ENCODE measurements at places on chromosomes 12 and 14.

DNA sequence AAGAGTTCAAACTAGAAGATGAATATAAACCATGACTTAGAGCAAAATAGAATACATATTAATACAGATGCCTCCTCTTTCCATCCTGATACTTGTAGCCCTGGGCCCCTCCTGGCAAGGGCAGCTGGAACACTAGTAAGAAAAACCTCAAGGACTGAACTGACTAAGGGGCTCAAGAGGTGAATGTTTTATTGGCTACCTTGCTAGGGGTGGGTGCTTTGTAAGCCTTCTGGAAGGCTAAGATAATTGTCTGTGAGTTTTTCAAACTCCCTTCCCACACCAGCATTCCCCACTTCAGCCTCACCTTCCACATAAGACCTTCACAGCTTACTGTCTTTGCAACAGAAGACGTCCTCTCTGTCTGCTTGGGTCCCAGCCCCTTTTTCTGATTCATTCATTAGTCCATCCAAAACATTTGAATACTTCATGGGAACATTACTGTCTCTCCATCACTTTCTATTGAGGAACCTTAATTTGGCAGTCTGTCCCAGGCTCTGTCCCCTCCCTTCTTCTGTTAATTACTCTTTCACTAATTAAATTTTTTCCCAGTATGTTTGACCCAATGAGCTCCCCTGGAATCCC, 1.1 kb upstream of the MARCHF9 start:
- no peak overlapping the region for H3K4me3 ChIP-seq
- peaks cover 38% of the 10 kb centered on the region for H3K4me1 ChIP-seq
- no peaks in the 10 kb centered on the region for H3K27me3 ChIP-seq

- no peak for DNase-seq
- H3K4me3 ChIP-seq = no peak overlapping the region
- no peak overlapping the region for H3K27ac ChIP-seq
- H3K27me3 ChIP-seq = no peaks in the 10 kb centered on the region
- H3K4me1 ChIP-seq = no peaks in the 10 kb centered on the region
- H3K36me3 ChIP-seq = no peaks in the 10 kb centered on the region
Measured at GRCh38 chr12:3220382-3221321, 143.5 kb downstream of the TSPAN9 start.

- no peaks in the 10 kb centered on the region for H3K36me3 ChIP-seq
- no peak overlapping the region for H3K27ac ChIP-seq
Measured at GRCh38 chr14:61466249-61466904, 145.0 kb downstream of the PRKCH start.

GRCh38 chr12:66352197-66352596, 49.9 kb downstream of the HELB start:
- H3K4me3 ChIP-seq = no peak overlapping the region
- H3K4me1 ChIP-seq = no peaks in the 10 kb centered on the region
- no peak for DNase-seq

GRCh38 chr12:2290091-2290490, 237.3 kb downstream of the CACNA1C start:
- DNase-seq = no peak
- peak overlapping the region; percentile 2 for H3K27ac ChIP-seq
- no peaks in the 10 kb centered on the region for H3K36me3 ChIP-seq
- no peak overlapping the region for H3K4me3 ChIP-seq
- no peaks in the 10 kb centered on the region for H3K27me3 ChIP-seq

DNA sequence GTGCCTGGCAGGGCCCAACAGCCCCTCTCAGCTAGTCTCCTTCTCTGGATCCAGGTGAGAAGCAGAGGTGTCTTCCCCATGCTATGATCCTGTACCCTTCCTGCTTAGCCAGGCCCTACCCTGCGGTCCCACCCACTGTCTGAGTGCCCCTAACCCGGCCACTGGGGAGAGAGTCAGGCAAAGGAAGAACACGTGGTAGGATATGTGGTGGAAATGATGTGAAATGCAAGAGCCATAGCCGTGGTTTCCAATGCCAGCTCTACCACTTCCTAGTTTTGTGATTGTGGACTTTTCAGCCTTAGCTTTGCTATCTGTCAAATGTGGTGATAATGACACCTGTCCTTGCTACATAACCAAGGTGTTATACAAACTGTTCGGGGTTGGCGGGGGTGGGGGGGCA, 15.8 kb downstream of the KRT2 start:
- no peak overlapping the region for H3K4me3 ChIP-seq
- H3K36me3 ChIP-seq = no peaks in the 10 kb centered on the region
- H3K27me3 ChIP-seq = peaks cover 7% of the 10 kb centered on the region
- DNase-seq = no peak
- H3K4me1 ChIP-seq = no peaks in the 10 kb centered on the region

DNA sequence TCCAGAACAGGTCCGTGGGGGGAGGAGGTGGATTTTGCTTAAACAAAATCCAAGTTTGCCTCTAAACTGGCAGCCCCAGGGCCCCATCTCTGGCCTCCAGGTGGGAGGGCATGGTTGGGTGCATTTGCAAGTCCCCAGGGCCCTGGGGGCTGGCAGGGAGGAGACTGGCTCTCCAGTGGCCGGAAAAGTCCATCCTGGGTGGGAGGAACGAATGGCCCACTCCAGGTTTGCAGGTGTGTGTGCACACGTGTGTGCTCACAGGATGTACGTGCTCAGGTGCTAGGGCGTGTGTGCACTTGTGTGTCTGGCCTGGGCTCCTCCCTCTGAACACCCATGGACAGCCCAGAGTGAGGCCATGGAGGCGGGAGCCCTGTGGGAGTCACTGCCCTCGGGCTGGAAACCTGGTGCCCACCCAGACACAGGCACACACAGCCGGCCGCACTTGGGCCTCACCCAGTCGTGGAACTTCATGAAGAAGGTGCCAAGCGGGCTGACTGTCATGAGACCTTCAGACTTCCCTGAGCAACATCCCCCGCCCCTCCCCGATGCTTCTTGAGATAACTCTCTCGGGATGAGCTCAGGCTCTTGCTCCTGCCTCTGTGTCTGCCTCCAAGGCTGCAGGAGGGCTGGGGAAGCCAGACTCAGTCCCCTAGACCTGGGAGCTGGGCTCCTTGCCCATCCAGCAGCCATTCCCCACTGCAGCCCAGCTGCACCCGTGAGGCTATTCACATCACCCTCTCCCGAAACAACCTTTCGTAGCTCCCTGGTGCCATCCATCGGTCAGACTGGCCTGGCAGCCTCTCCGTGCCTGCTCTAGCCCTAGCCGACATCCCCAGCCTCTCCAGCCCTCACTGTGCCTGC, 9.4 kb downstream of the AHNAK2 start:
- H3K27ac ChIP-seq = peak overlapping the region; percentile 92
- H3K4me3 ChIP-seq = no peak overlapping the region
- peaks cover 30% of the 10 kb centered on the region for H3K4me1 ChIP-seq
- peaks cover 30% of the 10 kb centered on the region for H3K27me3 ChIP-seq
- no peak for DNase-seq

GRCh38 chr12:130992448-130992847, 38.7 kb downstream of the ADGRD1 start:
- no peak overlapping the region for H3K4me3 ChIP-seq
- no peak for DNase-seq
- H3K27ac ChIP-seq = no peak overlapping the region
- H3K4me1 ChIP-seq = no peaks in the 10 kb centered on the region
- H3K27me3 ChIP-seq = no peaks in the 10 kb centered on the region
- H3K36me3 ChIP-seq = no peaks in the 10 kb centered on the region

DNA sequence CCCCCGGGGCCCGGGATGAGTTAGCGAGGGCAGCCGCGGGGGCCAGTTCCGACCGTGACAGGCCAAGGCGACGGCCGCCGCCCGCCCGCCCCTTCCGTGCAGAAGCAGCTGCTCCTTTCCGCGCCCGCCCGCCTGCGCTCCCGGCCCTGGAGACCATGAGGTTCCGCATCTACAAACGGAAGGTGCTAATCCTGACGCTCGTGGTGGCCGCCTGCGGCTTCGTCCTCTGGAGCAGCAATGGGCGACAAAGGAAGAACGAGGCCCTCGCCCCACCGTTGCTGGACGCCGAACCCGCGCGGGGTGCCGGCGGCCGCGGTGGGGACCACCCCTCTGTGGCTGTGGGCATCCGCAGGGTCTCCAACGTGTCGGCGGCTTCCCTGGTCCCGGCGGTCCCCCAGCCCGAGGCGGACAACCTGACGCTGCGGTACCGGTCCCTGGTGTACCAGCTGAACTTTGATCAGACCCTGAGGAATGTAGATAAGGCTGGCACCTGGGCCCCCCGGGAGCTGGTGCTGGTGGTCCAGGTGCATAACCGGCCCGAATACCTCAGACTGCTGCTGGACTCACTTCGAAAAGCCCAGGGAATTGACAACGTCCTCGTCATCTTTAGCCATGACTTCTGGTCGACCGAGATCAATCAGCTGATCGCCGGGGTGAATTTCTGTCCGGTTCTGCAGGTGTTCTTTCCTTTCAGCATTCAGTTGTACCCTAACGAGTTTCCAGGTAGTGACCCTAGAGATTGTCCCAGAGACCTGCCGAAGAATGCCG, 699 bp downstream of the MGAT2 start:
- peak overlapping the region; percentile 97 for H3K27ac ChIP-seq
- peak; percentile 75 for DNase-seq
- no peaks in the 10 kb centered on the region for H3K36me3 ChIP-seq
- H3K27me3 ChIP-seq = no peaks in the 10 kb centered on the region
- peak overlapping the region; percentile 79 for H3K4me3 ChIP-seq

DNA sequence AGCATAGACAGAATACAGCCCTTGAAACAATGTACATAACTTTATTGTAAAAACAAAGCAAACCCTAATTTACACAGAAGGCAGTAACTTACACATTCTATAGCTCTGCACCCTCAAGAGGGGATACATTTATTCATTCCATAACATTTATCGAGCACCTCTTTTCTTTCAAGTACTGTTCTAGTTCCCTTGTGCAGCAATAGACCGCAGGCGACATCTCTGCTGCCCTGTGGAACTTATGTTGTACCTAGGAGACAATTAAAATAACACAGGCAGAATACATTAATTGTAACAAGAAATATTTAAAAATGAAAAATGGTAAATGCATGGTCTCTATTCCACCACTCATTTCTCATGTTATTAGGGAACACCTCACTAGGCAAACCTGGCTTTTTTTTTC, 1.4 kb upstream of the ARHGDIB start:
- no peaks in the 10 kb centered on the region for H3K36me3 ChIP-seq
- H3K27ac ChIP-seq = peak overlapping the region; percentile 71
- H3K27me3 ChIP-seq = no peaks in the 10 kb centered on the region

DNA sequence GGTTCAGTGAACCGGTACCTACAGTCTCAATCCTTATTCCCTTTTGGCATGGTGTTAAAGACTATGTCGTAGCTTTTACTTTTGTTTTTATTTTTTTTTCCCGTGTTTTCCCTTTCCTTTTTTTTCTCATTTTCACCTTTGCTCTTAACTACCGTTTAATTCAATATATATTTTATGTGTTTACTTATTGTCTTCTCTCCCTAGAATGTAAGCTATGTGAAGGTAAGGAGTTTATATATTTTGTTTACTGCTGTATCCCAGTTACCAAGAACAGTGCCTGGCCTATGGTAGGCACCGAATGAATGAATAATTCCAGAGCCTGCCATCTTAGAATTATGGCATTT, 261 bp upstream of the MLH3 start:
- peaks cover 9% of the 10 kb centered on the region for H3K36me3 ChIP-seq
- H3K27ac ChIP-seq = peak overlapping the region; percentile 98
- H3K4me3 ChIP-seq = peak overlapping the region; percentile 81
- peaks cover 3% of the 10 kb centered on the region for H3K4me1 ChIP-seq
- DNase-seq = no peak
- H3K27me3 ChIP-seq = no peaks in the 10 kb centered on the region

DNA sequence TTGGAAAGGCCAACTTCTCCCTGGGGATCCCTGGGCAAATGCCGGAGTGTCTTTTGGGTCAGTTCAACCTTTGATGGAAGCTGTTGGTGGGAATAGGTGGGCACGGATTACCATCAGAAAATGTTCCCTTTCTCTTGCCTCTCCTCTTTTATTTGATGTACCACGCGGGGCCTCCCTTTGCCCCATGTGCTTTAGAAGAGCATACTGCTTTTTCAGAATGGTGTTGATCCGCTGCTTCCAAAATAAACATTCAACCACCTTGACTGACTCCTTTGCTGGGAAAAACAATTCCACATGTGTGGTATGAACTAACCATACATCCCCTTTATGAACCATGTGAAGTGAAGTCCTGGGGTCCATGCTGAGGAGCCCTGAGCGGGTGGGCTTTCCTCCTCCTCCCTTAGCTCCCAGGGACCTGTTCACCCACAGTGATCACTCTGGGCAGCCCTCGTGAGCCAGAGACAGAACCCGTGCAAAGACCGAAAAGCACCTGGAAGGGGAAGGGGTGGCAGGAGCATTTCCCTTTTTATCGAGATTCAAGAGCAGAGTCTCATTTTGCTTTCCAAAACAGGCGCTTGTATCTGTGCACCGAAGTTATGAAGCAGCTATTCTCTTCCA, 44.2 kb upstream of the PRMT8 start:
- H3K27ac ChIP-seq = no peak overlapping the region
- no peaks in the 10 kb centered on the region for H3K36me3 ChIP-seq
- no peak for DNase-seq
- no peaks in the 10 kb centered on the region for H3K27me3 ChIP-seq
- peaks cover 3% of the 10 kb centered on the region for H3K4me1 ChIP-seq

DNA sequence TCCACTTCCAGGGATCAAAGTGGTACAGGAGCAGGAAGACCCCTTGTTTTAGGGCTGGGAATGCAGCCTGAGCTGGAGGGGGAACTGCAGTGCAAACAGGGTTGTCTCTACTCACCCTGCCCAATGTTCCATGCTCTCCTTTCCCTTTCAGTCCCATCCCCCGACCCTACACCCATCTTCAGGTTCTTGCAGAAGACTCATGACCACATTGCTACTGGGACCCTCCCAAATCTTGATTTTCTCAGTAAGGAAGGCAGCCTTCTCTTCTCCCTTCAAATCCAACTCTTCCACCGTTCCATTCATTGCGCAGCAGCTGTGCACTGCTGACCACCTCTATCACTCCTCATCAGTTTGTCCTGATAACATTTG, 1.9 kb downstream of the SERPINA11 start:
- no peaks in the 10 kb centered on the region for H3K4me1 ChIP-seq
- H3K27me3 ChIP-seq = peaks cover 7% of the 10 kb centered on the region
- DNase-seq = no peak
- no peak overlapping the region for H3K27ac ChIP-seq
- no peak overlapping the region for H3K4me3 ChIP-seq

- H3K36me3 ChIP-seq = peaks cover 12% of the 10 kb centered on the region
- no peaks in the 10 kb centered on the region for H3K27me3 ChIP-seq
- no peak overlapping the region for H3K4me3 ChIP-seq
Measured at GRCh38 chr12:38689704-38690103, 215.7 kb downstream of the CPNE8 start.

DNA sequence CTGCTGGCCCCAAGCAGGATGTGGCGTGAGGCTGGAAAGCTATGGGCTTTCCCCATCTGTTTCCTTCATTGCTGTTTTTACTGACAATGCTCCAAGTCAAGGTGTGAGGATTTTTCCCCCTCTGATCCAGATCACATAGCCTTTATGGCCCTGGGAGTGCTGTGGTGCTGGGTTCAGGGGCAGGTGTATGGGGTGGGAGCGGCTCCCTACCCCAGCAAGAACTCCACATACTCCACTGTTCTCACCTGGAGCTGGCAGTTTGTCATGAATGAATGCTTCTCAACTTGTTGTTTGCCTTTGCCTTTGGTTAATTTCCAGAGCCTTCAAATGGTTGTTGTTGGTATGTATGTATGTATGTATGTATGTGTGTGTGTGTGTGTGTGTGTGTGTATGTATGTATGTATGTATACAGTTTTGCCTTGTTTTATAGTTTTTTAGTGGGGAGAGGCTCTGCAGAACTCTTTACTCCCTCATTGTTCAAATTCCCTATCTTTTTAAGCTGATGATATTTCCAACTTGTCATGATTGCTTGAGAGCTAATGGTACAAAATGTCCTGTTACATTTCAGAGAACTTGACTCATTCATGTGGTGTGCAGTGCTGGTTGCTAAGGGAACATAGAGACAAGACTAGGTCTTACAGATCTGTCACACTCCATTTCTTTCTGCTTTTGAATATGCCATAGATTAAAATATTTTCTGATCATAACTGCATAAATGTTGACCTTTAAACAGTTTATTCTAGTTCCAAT, 36.6 kb upstream of the ASPG start:
- no peaks in the 10 kb centered on the region for H3K4me1 ChIP-seq
- no peaks in the 10 kb centered on the region for H3K36me3 ChIP-seq
- peaks cover 9% of the 10 kb centered on the region for H3K27me3 ChIP-seq
- DNase-seq = no peak
- no peak overlapping the region for H3K4me3 ChIP-seq

All from transverse colon (tissue), 4 donors.